Spinal cord (tissue), 10 donors: ENCODE measurements at places on chromosomes 12 and 14. TPM values are rescaled to one million over a fixed set of nuclear protein-coding genes. Genes with fewer than 3 reads are reported as not detected.

DNA sequence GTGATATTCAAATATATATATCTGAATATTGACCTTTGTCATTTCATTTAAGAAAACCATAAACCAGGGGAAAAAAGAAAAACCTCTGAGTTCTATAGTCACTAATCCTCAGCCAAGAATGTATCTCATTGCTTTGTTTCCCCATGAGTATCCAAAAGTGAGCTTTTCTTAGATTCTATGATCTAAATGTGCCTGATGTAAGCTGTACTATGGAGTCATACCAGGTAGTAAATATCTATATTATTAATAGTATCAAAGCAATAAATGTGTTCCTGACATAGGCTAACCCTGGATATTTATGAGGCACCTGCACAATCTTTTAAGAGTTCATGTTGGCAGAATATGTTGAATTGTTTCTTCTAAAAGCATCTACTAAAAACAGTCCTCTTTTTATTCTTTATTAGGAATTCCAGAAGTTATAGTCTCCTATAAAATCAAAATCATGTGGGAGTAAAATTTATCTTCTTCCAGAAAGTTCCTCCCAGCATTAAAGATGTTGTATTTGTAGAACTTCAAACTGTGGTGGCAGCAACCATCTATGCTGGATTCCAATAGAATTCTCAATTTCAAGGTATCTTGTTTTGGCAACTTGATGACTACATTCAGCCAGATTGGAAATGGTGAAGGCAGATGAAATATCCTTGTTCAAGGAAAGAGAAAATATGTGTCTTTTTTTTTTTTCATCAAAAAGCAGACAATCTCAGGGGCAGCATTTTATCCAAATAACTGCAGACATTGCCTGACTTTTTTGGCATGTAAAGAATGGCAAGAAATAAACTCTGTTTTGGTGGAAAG is 139.7 kb upstream of the RASSF8 start:
- H3K27ac ChIP-seq = no peak overlapping the region
- peaks cover 2% of the 10 kb centered on the region for H3K4me1 ChIP-seq
- no peak overlapping the region for H3K4me3 ChIP-seq
- no peaks in the 10 kb centered on the region for H3K36me3 ChIP-seq

GRCh38 chr12:69385038-69385437 is 25.5 kb downstream of the YEATS4 start:
- no peak overlapping the region for H3K4me3 ChIP-seq
- DNase-seq = no peak
- no peak overlapping the region for H3K27ac ChIP-seq
- no peaks in the 10 kb centered on the region for H3K27me3 ChIP-seq
- no peaks in the 10 kb centered on the region for H3K4me1 ChIP-seq

DNA sequence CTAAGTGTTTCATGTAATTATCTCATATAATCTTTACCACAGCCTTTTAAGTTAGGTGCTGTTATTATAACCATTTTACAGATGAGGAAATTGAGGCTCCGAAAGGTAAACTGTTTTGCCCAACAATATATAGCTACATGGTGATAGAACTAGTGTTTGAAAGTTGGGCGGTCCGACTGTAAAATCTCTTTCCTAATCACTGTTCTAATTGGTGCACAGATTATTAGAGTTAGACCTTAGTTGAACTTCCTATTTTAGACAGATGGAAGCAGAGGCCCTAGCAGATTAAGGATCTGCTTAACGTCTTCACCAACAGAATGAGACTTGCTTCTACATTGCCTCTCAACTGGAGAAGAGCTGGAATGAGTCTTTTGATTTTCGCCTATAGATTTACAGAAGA is 30.0 kb upstream of the DUSP6 start:
- H3K4me1 ChIP-seq = peaks cover 7% of the 10 kb centered on the region
- no peak overlapping the region for H3K27ac ChIP-seq
- no peaks in the 10 kb centered on the region for H3K27me3 ChIP-seq
- no peaks in the 10 kb centered on the region for H3K36me3 ChIP-seq

DNA sequence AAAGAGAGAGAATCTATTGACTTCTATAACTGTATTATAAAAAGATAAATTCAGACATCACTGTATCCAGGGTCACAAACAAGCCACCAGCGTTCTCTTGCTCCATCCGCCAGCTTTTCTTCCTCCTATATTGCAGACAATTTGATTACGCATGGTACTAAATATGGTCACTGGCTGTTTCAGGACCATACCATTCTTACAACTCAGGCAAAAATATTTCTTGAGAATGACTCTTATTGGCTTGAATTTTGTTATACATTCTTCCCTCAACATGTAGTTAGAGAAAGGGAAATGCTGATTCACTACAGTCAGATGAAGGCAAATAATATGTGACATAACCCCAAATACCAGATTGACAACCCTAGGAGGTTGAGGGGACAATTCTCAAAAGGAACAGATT is 101.3 kb downstream of the SLC6A15 start:
- no peaks in the 10 kb centered on the region for H3K27me3 ChIP-seq
- no peak for DNase-seq
- no peaks in the 10 kb centered on the region for H3K4me1 ChIP-seq
- H3K27ac ChIP-seq = no peak overlapping the region

DNA sequence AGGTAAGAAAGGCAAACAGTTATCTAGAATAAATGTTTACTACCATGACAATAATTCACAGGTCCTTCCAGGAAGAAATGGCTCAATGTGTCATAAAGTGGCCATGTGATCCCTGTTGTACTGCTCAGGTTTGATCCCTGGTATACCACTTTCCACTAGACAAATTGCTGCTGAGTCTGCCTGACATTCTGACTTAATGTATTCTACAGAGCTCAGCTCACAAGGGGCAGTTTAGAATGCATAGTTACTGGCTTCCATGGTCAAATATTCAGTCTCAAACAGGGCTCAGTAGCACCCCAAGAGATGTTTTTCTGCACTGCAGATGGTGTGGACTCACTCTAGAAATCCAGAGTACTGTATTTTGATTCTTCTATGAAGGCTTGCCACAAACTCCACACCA is 21.8 kb downstream of the TSHR start:
- H3K4me3 ChIP-seq = no peak overlapping the region
- no peaks in the 10 kb centered on the region for H3K36me3 ChIP-seq
- H3K4me1 ChIP-seq = no peaks in the 10 kb centered on the region
- H3K27ac ChIP-seq = no peak overlapping the region

Gene CELA1
- not detected for total RNA-seq

DNA sequence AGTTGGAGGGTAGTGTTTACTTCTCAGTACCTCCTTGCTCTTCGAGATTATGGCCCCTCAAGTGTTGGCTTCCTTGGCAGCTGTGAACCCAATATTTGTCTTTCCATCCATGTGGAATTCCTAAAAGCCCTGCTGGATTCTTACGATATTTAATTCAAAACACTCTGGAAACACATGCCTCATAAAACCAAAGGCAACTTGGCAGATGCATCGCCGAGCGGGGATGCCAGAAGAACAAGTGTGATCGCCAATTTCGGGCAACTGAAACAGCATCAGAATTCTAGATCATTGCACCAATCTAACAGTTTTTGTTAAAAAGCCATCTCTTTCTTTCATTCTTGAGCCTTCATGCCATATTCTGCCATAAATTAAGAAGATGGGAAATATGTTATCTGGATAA is 934.4 kb downstream of the AACS start:
- no peak overlapping the region for H3K27ac ChIP-seq
- no peak overlapping the region for H3K4me3 ChIP-seq
- H3K4me1 ChIP-seq = no peaks in the 10 kb centered on the region
- DNase-seq = no peak

GRCh38 chr14:29459531-29459930 is 468.1 kb downstream of the PRKD1 start:
- no peaks in the 10 kb centered on the region for H3K36me3 ChIP-seq
- H3K4me1 ChIP-seq = no peaks in the 10 kb centered on the region
- H3K4me3 ChIP-seq = no peak overlapping the region
- H3K27ac ChIP-seq = no peak overlapping the region

Gene AICDA
- 0.11 TPM for total RNA-seq

Gene GLS2
- total RNA-seq = 10.5 TPM

Gene KRT71
- not detected for total RNA-seq

DNA sequence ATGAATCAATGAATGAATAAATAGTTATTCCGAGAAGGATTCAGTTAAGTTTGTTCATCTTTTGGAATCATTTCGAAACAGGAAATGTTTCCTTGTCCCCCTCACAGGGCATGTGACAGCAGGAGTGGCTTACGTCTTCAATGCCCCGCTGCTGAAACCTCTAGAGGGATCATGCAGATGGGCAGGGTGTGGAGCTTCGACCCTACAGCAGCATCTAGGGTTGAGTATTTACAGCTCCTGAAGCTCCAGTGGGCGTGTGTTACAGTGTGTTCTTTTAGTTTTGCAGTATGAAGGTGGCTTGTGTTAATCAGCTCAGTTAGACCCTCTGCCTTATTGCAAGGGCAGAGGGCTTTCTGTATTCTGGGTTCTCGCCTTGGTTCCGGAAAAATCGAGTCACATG is 2.6 kb downstream of the NAV3 start:
- no peaks in the 10 kb centered on the region for H3K36me3 ChIP-seq
- no peak for DNase-seq
- no peak overlapping the region for H3K4me3 ChIP-seq
- no peaks in the 10 kb centered on the region for H3K27me3 ChIP-seq
- H3K27ac ChIP-seq = peak overlapping the region; percentile 27

- no peak overlapping the region for H3K4me3 ChIP-seq
- DNase-seq = no peak
- H3K27ac ChIP-seq = no peak overlapping the region
These were observed 264.4 kb downstream of the DPF3 start for GRCh38 chr14:72629534-72629933.

DNA sequence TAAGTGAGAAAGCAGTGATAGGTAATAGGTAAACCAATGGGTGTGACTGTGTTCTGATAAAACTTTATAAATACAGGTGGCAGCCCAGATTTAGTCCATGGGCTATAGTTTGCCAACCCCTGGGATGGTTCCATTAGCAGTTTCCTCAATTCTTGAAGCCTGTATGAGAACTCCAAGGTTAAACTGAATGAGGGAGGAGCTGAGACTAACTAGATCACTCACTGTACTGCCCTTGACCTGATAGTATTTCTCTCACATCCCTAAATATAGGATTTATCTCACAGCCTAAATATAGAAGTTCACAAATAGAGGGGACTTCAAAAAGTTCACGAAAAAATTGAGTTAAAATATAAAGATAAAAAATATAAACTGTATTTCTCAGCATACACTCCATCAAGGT is 439.6 kb upstream of the CCDC196 start:
- no peaks in the 10 kb centered on the region for H3K27me3 ChIP-seq
- H3K36me3 ChIP-seq = no peaks in the 10 kb centered on the region
- H3K4me3 ChIP-seq = no peak overlapping the region
- no peak overlapping the region for H3K27ac ChIP-seq
- DNase-seq = no peak

DNA sequence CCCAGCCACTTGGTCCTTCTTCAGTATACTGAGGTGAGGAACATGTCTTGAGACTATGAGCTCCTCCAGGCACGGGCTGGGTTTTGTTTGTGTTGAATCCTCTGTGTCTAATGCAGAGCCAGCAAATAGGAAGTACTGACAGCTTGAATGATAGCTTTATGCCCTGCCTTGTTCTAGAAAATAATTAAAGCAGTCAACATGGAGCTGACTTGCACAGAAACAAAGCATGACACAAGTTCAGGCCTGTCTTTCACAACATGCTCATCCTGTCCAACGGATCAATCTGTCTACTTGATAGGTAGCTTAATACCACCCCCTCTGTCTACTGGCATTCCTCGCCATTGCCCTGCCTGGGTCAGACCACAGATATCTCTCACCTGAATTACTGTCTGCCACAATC is 140.9 kb downstream of the ESRRB start:
- no peak overlapping the region for H3K4me3 ChIP-seq
- no peak for DNase-seq
- no peaks in the 10 kb centered on the region for H3K4me1 ChIP-seq
- H3K27ac ChIP-seq = no peak overlapping the region

Gene CTSG
- total RNA-seq = 23.0 TPM

DNA sequence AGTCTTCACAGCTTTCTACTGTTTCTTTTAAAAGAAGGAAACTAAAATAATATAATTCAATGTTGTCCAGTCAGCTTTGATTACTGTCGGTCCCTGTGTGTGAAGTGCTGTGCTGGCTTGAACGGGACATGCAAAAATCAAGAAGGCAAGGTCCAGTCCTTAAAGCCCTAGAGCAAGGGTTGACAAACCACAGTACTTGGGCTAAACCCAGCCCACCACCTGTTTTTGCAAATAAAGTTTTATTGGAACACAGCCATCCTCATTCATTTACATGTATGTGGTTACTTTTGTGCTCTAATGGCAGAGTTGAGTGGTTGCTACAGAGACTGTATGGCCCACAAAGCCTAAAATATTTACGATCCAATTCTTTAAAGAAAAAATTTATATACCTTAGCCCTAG is 41.2 kb upstream of the TCL1B start:
- H3K36me3 ChIP-seq = no peaks in the 10 kb centered on the region
- H3K27ac ChIP-seq = no peak overlapping the region
- no peak overlapping the region for H3K4me3 ChIP-seq
- H3K4me1 ChIP-seq = no peaks in the 10 kb centered on the region
- no peak for DNase-seq

Gene HOTAIR
- total RNA-seq = not detected

GRCh38 chr12:124620606-124621295 is 53.3 kb upstream of the NCOR2 start:
- no peaks in the 10 kb centered on the region for H3K36me3 ChIP-seq
- no peak for DNase-seq
- H3K4me3 ChIP-seq = no peak overlapping the region
- peak overlapping the region; percentile 19 for H3K27ac ChIP-seq
- H3K27me3 ChIP-seq = no peaks in the 10 kb centered on the region

Gene NPFF
- 3.0 TPM for total RNA-seq

- H3K27me3 ChIP-seq = no peaks in the 10 kb centered on the region
- DNase-seq = no peak
- no peak overlapping the region for H3K27ac ChIP-seq
- H3K4me1 ChIP-seq = peaks cover 2% of the 10 kb centered on the region
These were observed 84.9 kb upstream of the TRAF3 start for GRCh38 chr14:102692334-102692733.
